NCI-H2107 (cell line): ENCODE measurements at places on chromosomes 11 and 22.

DNA sequence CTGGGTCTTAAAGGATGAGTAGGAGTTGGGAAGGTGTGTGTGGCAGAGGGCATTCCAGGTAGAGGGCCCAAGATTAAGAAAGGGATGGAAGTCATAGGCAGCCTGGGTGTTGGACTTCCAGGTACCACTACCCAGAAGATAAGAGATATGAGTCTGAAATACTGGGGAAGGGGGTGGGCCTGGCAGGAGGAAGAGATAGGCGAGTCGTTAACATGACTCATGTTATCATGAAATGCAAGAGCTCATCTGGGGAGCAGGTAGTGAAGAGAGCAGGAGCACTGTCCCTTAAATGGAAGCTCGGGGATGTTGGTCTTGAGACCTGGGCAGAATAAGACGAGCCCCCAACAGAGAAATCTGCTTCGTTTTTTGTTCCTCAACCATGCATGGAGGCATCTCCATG is 10.2 kb downstream of the ZC3H7B start:
- DNase-seq = no peak

- DNase-seq = no peak
These were observed 27.7 kb downstream of the ALG9 start for GRCh38 chr11:111843661-111844060.

DNA sequence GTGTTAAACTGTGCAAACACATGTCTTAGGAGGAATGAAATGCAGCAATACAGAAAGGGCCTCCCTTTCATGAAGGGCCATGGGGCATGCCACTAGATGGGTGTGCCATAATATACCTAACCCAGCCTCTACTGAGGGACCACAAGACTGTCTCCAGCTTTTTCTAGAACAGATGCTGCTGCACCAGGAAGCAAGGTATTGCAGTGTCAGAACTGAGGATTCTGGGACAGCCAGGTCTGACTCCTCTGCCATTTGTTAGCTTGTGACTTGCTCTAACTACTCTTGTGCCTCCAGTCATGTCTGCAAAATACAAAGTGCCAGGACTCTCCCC is 53.2 kb downstream of the HIRA start:
- no peak for DNase-seq

- DNase-seq = no peak
These were observed 35.9 kb upstream of the TREH start for GRCh38 chr11:118715245-118715831.

- DNase-seq = no peak
These were observed 861.4 kb upstream of the RAG2 start for GRCh38 chr11:37459456-37459855.

- DNase-seq = no peak
These were observed 10.8 kb upstream of the SLC35C1 start for GRCh38 chr11:45794169-45794568.

GRCh38 chr11:109229682-109230081 is 192.3 kb upstream of the C11orf87 start:
- DNase-seq = no peak

- peak; percentile 41 for DNase-seq
These were observed 23.5 kb downstream of the MUC6 start for GRCh38 chr11:1012740-1013630.

DNA sequence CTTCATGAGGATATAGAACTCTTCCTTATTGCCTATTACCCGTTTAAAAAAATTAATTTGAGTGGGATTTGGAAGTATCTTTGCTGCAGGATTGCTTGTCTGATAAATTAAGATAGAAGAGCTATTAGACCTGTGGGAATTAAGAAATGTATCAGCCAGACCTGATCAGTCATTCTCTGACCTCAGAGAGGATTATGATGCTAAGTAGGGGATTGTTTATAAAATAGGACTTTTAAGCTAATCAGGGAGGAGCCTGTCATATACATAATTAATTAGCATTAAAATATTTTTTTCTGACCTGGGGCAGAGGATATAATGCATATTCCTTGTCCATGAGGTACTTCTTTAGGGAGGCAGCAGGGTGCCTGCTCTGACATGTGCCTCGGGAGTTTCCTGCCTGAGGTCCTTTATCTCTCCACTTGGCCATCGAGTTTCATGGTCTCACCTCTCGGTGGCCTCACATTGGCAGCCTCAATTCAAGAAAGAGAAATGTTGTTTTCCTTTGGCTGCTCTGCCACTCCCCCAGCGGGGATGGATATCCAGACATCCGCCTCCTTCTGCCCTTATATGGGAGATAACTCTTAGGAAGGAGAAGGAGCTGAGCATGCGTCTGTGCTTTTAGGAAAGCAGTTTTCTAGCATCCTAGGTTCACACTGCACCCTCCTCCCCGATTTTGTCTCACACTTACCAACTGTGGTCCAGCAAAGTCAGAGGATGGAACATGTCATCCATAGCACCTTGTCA is 41.1 kb downstream of the DIXDC1 start:
- no peak for DNase-seq

GRCh38 chr11:102806296-102806695 is 8.3 kb upstream of the MMP1 start:
- no peak for DNase-seq

DNA sequence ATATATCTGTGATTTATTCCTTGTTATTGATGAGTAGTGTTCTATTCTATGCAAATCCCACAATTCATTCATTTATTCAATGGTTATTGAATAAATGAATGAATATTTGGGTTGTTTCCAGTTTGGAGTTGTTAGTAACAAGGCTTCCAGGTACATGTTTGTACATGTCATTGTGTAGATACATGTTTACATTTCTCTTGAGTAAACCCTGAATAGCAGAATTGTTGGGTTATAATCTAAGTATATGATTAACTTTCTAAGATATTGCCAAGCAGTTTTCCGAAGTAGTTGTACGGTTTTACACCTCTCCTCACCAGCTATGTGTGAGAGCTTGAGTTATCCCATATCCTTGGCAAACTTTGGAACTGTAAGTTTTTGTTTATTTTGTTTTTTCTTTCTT is 18.5 kb upstream of the OR8G1 start:
- no peak for DNase-seq

DNA sequence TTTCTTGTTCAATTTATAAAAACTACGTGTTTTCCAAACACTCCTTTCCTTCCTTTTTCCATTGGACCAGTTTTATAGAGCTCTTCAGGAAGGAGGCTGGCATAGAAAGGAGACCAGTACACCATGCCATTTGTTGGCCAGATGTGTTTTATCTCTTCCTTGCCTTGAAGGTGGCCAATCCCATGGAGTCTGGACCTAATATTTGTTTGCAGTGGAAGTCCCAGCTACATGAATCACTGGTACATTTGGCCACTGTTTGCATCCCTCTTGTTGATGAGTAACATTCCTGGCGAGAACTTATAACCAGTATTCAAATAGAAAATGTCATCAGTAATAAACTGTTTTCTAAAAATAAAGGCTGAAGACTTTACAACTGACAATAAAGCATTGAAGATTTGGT is 110.2 kb downstream of the ANO3 start:
- no peak for DNase-seq

DNA sequence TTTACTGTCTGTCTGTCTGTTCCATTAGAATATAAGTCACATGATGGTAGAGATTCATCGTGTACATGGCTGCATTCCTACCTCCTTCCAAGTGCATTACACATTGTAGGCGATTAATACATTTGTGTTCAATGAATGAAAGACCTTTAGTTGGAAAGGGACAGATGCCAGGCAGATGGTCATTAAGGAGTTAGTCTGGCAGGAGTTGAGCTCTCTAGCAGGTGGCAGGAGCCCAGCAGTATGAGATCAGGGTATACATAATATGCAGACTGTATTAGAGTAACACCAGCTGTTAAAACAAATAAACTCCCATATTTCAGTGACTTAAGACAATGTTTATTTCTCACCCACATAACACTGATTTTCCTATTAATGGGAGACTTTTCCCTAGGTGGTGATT is 147.7 kb upstream of the LARGE1 start:
- no peak for DNase-seq

DNA sequence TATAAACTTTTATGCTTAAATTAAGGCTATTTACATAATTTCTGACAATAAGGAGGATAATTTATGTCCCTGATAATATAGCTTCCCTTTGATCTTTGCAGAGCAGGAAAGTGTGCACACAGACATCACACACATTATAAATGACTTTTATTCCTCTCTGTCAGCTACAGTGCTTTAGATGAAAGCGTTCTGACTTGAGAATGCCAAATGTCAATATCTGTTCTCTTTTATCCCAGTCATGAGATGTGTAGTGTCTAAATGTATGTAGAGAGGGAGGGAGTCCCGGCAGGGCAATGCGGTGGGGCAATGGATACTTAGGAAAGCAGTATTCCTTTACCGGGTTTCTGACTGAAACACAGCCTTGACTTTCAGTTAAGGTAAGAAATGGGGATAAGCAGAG is 225.4 kb upstream of the CHORDC1 start:
- no peak for DNase-seq

- DNase-seq = peak; percentile 17
These were observed 10.7 kb upstream of the CTSF start for GRCh38 chr11:66579017-66579606.

GRCh38 chr11:103295704-103296103 is 186.5 kb downstream of the DYNC2H1 start:
- DNase-seq = no peak

GRCh38 chr11:119375337-119376196 is 5.9 kb downstream of the USP2 start:
- no peak for DNase-seq

DNA sequence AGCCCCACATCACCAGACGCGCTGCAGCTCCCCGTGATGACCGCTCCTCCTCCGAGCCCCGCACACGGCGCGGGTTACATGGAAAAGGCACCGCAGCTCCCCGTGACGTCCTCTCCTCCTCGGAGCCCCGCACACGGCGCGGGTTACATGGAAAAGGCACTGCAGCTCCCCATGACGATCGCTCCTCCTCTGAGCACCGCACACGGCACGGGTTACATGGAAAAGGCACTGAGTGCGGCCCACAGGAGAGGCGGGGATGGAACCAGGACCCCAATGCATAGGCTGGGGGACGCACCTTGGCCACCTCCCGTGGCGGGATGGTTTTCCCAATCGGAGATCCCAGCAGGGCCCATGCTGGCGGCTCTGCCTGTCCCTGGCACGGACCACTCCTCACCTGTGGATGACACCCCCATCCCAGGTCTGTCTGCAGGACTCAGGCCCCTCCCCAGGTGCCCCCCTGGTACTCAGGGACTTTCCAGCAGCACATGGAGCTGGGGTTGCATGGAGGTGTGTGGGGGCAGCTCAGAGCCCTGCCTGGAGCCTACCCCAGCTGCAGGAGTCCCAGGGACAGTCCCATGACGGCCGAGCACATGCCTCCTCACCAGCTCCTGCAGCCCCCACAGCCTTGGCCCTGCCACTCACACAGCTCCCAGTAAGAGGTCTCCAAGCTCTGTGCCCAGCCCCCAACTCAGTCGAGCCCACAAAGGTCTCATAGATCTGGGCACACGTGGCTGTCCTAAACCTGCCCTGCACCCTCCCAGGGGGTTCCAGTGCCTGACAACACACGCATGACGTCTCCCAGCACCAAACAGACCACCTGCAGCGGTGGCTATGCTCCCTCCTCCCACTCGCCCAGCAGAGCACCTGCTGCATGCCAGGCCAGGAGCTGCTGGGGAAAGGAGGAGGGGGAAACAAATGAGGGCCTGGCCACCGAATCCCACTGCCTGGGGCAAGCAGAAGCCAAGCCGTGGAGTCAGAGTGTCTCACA is 166.6 kb downstream of the BRD1 start:
- peak; percentile 58 for DNase-seq

- DNase-seq = no peak
These were observed 28.5 kb downstream of the DCDC1 start for GRCh38 chr11:31340903-31341572.

DNA sequence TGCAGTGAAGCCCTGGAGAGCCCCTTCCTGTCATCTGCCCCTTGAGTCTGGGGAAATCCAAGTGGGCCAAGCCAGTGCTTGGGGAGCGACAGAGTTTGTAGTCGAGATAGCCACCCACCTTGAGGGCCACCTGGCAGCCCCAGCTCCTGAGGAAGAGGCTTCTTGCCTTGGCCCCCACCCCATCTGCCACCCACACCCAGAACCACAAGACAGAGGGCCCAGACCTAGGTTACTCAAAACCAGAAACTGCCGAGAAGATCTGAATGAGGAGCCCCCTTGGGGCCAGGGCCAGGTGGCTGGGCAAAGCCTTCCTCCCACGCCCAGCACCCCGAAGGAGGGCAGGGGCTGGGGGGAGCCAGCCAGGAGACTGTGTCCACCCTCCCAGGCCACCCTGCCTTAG is 18.8 kb upstream of the PRR5 start:
- DNase-seq = no peak

GRCh38 chr11:44805596-44805995 is 78.8 kb downstream of the TSPAN18 start:
- DNase-seq = no peak

GRCh38 chr11:14411818-14412217 is 52.8 kb upstream of the RRAS2 start:
- no peak for DNase-seq

DNA sequence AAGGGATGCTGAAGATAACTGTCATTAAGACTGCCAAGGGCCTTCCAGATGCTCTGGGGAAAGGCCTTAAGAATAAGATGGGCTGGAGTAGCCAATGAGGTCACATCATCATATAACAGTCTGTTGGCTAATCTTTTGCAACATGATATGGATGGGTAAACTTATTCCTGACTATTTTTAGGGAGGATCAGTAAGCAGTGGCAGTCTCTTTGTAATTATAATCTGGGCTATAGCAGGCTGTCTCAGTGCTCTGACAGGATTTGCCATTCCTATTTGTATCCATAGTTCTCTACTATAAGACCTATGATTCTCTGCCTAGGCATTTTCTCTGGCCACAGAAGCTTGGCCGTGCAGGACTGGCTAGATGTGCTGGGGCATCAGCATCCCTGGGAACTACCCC is 16.1 kb upstream of the CALCB start:
- no peak for DNase-seq

DNA sequence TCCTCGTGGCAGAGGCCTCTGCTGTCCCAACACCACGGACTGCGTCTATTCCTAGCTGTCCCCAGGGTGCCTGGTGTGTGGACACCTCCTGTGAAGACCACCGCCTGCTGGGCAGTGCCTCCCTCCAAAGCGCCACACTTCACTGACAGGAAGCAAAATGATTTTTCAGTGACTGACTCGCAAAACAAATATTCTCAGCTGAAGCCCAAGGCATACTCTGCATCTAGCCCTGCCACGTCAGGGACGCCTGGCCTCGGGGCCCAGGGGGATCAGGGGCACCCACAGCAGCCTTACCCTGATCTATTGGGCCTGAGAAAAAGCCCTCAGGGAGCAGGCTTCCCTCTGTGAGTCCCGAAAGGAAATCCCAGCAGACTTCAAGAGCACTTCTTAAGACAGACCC is 2.2 kb downstream of the BRD1 start:
- DNase-seq = no peak

DNA sequence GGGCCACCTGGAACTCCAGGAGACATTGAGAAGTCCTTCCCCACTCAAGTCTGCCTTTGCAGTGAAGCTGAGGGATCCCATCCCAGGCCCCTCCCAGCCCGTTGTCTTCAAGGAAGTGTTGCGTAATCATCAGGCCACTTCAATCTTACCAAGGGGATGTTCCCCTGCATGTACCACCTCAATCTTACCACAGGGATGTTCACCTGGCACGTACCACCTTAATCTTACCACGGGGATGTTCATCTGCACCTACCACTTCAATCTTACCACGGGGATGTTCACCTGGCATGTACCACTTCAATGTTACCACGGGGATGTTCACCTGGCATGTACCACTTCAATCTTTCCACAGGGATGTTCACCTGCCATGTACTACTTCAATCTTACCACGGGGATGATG is 108.0 kb upstream of the SYN3 start:
- DNase-seq = no peak
